ENCODE measurements at places on chromosomes 1 and 21.

- no peak for DNase-seq
Measured at GRCh38 chr1:51168266-51168845, 66.3 kb downstream of the C1orf185 start.

DNA sequence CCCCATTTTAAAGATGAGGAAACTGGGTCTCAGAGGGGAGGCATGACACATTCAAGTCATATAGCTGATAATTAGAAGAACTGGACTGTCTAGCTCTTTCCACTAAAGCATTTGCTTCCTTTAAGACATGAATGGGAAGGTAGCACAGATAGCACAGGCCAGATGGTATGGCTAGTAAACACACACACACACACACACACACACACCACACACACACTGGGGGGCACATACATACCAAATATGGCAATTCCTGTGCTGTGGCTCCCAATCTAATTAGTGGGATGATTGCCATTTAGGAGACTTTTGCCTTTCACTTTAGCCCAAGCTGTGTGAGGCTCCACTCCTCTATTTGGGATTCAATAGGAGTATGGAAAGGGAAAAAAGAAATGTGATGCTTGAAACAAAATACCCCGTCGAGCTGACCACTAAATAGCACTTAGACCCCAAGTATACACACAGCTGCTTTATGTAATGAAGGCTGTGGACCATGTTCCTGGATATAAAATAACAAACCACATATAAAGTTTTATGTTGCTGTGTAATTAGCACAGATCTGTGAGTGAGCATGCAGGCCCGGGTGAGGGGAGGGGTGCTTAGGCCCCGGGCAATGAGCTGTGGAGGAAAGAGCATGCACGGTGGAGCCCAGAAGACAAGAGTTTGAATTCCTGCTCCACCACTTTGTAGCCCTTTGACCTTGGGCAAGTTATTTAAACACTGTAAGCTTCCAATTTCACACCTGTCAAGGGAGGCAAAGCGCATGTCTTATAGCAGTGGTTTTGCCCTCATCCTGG is 6.8 kb upstream of the TRABD2B start:
- DNase-seq: no peak

DNA sequence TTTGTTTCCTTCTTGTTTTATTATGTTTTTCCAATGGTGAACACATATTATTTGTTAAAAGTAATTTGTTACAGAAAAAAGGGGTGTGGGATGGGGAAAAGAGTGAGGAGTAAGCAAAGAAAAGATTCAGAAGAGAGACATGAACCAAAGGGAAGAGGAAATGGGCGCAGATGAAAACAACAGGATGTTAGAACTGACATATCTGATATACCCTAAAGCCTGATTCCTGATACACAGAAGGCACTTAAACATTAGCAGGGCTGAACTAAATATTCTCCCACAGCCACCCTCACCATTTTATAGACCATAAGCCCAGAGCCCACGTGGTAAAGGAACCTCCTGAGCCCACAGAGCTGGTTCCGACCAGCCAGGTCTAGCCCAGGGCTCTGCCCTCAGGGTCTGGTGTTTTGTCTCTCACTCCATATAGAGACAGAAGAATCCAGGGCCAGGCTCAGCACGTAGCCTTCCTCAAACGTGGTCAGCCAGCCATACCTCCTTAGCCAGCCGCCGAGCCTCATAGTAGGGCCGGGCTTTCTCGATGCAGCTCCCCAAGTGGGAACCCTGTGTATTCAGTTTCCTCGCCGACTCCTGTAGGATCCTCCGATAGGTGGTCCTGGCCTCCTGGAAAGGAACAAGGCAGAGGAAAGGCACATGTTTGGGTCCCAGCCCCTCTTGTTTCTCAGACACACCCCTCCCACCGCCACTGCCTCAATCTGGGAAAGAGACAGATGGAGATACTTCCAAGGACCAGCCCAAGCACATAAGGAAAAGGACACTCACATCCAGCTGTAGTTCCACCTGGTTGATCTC is 9.5 kb downstream of the SH3BP5L start:
- no peak for DNase-seq

DNA sequence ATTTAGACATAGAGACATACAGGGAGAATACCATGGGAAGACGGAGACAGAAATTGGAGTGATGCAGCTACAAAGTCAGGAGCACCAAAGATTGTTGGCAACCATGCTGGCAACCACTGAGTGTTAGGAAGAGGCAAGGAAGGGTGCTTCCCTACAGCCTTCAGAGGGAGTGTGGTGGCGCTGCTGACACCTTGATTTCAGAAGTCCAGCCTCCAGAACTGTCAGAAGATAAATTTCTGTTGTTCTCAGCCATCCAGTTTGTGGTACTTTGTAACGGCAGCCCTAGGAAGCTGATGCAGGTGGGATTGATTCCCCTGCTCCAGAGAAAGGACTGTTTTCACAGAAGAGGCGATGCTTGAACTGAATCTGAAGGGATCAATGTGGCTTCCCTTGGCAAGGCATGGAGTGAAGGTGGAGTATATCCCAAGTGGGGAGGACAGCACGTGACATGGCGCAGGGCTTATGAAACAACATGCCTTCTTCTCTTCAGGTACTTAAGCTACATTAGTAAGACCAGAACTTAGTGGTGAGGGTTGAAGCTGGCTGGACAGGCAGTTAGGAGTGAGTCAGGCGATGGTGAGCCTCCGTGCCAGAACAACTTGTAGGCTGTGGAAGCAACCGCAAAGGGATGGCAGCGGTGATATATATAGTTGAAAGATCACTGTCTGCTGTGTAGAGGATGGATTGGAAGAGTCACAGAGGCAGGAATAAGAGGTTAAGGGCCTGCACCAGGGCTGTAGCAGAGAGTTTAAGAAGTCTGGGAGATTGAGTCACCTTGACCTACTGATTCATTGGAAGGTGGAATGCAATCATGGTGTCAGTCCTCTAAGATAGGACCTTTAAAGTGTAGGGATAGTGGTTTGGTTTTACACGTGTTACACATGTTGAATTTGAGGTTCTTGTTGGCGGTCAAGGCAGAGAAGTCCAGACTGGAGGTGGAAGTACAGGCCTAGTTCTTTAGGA is 2.1 kb downstream of the LEPR start:
- DNase-seq: no peak

GRCh38 chr1:76095802-76096201 is 21.3 kb downstream of the ST6GALNAC3 start:
- no peak for DNase-seq

DNA sequence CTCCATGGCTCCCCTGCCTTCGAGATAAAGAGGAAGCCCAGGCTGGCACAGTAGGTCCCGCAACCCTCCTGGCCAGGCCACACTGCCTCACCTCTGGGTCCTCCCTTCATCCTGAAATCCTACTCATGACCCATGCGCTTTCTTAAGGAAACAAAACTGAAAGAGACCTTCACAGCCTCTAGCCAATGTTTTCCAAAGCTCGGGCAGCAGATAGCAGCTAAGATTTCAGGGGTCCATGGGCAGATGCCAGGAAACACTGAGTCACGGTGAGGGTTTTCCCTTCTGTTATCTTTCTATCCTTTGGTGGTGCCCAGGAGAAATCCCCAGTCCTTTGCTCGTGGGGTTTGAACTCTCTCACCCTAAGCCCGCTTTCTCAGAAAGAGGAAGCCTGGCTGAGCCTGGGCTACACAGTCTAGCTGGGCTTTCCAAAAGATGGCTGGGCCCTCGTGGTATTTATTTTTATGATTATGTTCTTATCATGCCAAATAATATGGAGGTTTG is 26.6 kb downstream of the TTC39A start:
- no peak for DNase-seq

DNA sequence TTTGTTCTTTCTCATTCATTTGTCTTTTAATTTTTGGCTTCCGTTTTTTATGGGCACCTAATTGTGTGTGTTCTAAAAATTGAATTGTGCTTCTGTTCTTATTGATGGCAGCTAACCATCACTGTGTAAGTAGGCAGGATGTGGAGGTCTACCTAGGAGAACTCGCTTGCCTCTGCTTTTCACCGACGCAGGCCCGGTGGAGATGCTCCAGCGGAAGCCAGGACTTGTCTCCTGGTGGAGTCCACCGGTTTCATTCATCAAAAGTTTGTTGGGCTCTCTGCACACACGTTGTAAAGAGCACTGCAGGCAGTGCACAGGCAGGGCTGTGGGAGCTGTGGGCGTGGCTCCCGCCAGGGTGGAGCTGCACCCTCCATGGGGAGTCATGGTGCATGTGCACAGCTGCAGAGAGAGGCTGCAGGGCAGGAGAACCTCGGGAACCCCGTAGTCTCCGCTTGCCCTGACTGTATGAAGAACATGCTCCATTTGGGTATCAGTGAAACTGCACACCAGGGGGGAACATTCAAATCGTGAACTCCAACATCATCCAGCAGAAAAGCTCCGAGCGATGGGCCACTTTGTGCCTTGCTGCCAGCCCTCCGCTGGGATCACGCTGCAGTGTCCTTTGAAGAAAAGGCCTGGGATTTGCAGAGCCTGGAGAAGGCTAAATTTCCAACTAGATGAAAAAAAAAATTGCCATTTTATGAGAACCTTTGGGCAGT is 6.0 kb upstream of the C1orf174 start:
- DNase-seq: no peak

DNA sequence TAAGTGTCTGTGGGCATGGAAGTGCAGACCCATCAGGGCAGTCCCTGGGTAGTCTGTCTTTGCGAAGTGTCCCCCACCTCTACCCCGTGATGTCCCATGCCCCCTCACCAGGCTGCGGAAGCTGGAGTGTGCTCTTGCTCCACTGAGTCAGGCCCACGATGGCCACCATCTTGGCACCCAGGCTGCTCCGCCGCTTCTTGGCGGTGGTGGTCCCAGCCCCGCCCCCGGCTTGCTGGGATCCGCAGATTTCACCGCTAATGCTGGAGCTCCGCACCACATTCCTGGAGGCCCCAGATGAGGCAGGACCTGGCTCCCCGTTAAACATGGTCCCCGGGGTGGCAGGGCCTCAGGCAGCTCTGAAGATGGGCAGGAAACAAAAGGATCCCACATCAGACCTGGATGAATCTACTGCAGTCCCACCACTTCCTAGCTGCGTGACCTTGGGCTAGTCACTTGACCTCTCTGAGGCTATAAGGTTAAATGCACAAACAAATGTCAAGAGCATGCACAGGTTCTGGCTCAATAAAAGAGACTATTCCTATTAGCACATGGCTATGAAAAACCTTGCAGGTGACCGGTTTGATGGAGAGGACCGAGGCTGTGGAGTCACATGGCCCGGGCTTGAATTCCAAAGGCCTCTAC is 23.8 kb downstream of the RIMS3 start:
- DNase-seq: no peak

- no peak for DNase-seq
Measured at GRCh38 chr1:40399984-40400704, 26.6 kb downstream of the SMAP2 start.

DNA sequence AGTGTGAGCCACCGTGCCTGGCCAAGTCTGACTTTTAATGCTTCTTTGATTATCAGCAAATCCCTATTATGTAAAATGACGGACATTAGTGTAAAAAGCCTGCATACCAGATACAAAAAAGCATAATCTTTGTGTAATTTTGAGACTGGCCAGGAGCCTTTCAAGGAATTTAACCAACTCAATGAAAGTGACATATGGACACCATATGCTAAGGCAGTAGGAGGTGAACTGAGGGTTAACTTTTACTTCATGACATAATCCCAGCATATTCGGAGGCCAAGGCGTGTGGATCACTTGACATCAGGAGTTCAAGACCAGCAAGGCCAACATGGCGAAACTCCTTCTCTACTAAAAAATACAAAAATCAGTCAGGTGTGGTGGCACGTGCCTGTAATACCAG is 94.6 kb downstream of the EIF4G3 start:
- DNase-seq: no peak

DNA sequence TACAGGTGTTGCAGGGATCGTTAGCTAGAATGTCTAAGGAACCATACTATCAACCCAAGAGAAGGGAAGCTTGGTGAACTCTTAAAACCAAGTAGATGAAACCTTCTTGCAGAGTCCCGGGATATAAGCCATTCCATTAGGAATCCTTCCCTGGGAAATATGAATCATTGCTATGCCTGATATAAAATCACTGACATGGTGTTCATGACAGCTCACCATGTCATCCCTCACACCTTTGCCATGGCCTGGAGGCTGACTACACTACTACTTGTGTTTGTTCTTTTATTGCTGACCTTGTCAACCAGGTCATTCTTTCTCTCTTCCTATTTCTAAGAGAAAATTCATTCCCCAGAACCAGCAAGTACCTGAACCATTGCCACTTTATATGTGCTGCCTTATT is 12.1 kb downstream of the ST6GALNAC3 start:
- DNase-seq: no peak

DNA sequence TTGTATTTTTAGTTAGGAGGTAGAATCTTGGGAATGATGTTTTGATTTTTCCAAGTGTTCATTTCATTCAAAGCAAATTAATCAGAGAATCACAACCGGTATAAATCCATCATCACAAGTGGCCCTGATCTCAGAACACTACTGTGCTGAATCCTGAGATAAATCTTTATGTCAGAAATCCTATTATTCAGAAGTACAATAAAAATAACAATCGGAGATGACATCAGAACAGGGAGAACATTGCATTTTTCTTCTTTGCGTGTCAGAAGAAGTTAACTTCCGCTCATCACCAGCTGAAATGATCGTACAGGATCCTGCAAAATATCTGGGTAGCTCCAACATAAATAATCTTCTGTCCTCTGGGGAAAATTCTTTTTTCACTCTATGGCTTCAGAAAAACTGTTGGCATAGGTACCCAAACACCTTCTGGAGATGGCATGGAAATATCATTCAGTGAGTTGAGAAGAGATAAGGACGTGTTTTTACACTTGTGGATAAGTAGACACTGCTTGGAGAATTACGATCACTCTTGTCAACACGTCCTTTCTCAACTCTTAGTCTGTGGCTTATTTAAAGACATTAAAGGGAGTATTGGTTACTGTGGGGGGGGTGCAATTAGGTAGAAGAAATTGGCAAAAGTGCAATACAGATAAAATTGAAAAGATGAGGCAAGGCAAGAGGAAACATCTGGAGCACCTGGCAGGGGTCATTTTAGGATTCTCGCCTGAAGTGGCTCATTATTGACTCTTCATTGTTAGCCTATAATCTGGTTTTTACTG is 46.9 kb upstream of the SMYD2 start:
- DNase-seq: no peak

DNA sequence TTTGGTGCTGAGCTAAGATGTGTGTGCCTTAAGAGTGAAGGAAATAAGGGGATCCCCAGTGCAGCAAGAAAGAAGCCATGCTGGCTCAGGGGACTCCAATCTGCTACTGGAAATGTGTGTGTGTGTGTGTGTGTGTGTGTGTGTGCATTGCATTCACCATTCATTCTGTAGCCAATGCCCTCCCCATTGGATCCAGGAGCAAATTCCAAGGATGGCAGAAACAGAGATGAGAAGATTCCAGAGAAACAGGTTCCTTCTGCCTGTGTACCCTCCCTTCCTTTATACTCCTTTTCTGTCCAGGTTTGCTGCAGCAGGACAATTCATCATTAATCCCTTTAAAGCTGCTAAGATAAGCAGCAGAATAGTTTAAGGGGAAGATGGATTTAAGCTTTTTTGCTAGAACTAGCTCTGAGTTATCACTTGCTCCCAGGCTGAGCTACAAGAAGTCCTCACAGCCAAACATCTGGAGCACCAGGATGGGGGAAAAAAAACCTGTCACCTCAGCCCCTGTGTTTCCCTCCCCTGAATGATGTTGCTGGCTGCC is 3.2 kb downstream of the SLC6A17 start:
- DNase-seq: no peak

DNA sequence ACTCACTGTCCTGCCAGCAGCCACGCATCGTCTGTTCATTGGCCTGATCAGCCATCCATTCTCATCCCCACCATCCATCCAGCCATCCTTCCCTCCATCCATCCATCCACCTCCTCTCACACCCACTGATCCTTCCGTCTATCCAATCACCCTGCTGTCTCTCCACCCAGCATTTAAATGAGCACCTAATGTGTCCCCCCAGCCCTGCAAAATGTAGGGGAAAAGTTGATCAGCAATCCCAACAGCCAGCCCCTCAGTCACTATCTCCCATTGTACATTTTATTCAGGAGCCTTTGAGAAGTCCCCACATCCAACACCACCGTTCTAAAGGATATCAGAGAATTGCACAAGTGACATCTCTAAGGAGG is 11.1 kb upstream of the DDOST start:
- no peak for DNase-seq

Data from foreskin melanocyte (primary cell).